ENCODE measurements at places on chromosomes 5 and 9.

DNA sequence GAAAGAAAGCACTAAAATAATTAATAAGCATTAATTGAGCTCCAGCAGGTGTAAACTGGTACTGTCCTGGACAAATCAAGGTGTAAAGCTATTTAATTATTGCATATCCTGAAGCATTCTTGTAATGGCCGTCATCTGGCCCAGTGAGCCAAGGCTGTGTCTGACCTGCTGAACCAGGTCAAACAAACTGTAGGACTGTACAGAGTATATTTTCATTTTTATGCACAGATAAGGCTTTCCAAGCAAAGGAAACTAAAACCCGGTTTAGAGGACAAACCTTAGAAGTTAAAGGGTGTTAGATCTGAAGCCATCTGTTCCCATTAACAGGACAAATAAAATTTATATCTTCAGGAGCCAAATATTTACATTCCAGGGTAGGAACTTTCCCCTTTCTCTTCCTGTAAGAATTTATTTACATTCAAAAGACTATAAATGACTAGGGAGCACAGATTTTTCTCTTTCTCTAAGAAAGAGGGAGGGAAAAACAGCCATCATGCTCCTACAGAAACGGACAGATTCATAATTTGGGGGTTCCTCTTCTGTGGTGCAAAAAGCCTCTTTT, 69.8 kb downstream of the ESM1 start:
- no peak for DNase-seq

GRCh38 chr5:44454002-44454401, 64.8 kb upstream of the FGF10 start:
- DNase-seq = no peak

DNA sequence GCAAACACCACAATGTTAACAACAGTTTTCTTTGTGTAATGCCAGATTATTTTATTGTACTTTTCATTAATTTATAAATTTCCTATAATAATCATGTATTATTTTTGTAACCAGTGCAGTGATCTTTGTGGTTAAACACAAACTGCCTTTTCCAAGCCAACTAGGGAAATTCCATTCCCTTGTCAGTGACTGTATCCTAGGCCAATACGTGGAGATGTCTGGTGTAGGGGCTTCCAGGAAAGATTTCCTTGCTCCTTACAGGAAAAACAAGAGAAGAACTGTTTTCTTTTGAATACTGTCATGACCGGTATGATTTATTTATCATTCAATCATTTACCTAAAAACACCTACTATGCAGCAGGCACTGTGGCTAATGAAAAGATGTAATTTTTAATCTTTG, 31.4 kb downstream of the FANCC start:
- DNase-seq = no peak

DNA sequence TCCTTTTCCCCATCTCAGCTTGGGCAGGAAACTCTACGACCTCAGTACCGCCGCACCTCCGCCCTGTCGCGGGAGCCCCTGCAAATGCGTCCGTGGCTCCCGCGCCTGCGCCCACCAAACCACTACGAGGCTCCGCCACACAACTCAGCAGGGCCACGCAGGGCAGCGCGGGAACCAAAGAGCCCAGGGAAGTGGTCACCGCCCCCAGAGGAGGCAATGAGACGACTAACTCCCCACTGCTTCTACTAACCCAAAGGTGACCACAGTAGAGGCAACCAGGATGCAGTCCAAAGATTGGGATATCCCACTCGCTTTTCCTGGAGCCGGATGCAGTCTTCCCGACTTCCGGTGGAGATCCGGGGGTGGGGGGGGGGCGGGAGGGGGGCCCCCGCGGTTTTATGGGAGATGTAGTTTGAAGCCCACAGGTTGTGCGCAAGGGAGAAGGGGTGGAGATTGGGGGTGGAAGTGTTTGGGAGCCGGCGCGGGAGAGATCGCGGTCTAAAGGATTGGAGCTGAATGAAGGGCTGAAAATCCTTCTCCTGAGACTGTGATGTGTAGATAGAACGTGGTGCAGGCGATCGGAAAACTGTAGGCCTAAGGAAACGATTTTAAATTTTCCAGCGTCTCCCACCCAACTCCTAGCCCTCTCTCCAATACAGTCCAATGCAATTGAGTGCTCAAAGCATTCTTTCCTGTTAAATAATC, at the start of gene NUDT12:
NUDT12 (minus strand) TSS at position 337 of the 705 bp plus-strand sequence. CDS start 2,541 bp downstream, outside the sequence.
- DNase-seq = peak; percentile 18

- DNase-seq = no peak
Observed at GRCh38 chr5:79859588-79859987, 131.5 kb downstream of the MTX3 start.

GRCh38 chr9:113896713-113897112, 20.6 kb downstream of the ZNF618 start:
- DNase-seq = no peak

- DNase-seq = no peak
Observed at GRCh38 chr5:33291216-33292000, 149.4 kb upstream of the TARS1 start.

GRCh38 chr5:154503698-154504039, 25.6 kb upstream of the HAND1 start:
- DNase-seq = no peak

DNA sequence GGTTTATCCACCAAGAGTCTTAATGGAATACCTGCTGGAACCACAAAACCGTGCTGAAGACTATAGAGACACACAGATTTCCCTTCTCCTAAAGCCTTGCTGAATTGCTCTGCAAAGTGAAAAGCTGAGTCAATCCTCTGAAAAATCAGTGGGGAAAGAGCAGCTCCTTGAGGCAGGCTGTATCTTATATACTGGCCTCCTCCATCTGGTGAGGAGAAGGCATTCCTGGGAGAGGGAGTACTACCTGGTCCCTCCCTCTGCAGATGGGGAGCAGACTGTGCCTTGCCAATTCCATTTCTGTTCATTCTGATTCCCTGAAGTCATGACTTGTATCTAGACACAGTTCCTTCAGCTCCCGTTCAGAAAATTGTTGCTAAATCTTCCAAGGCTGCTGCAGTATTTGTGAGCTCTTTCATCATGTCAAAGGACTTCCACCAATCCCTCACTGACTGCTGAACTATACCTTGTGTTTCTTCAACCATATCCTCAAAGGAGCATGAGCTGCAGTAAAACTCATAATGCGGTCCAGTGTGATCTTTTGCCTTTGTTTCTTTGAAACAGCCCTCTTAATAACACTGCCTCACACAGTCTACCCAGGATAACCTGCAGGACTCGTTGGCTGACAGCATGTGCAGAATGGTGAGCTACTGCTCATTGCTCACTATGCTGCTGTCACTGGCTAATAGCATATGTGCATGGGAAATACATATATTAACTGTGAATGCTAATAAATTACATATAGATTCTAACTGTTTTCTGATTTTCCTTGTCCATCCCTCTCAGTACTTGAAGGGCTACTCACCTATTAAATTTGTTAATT, 84.5 kb downstream of the FOXD1 start:
- no peak for DNase-seq

Data from CD4-positive, alpha-beta T cell (primary cell).